ENCODE measurements at places on chromosomes 3 and 15. TPM values are rescaled to one million over a fixed set of nuclear protein-coding genes. Genes with fewer than 3 reads are reported as not detected.

Gene LIPC
- total RNA-seq, result 0.11 TPM

Gene GOLGA6D
- 0.03 TPM for total RNA-seq

Gene CD86
- total RNA-seq, result not detected

Gene CPLX3
- 0.05 TPM for total RNA-seq

Gene SLC9C1
- total RNA-seq, result not detected

Gene NCK1
- 27.1 TPM for total RNA-seq

Gene RBP2
- not detected for total RNA-seq

Gene CCR3
- total RNA-seq, result not detected

Gene IMPG2
- not detected for total RNA-seq

Gene LRRIQ4
- total RNA-seq, result not detected

Gene COL6A5
- not detected for total RNA-seq

Gene KNL1
- total RNA-seq, result 5.1 TPM

Gene FBXO40
- not detected for total RNA-seq

Gene KLHL40
- not detected for total RNA-seq

Gene IQCF5
- not detected for total RNA-seq

Gene C3orf22
- not detected for total RNA-seq

Gene BUB1B
- total RNA-seq, result 32.9 TPM

Gene IL17RB
- total RNA-seq, result 1.1 TPM

Gene DYNLT2B
- 24.2 TPM for total RNA-seq

Gene UMPS
- 48.1 TPM for total RNA-seq

Gene MNS1
- total RNA-seq, result 2.5 TPM

Gene KNG1
- total RNA-seq, result 0.07 TPM

Gene GATA2
- 5.0 TPM for total RNA-seq

Gene GOLGA8G
- total RNA-seq, result not detected

Gene CFAP100
- total RNA-seq, result not detected

Gene NAALADL2
- 0.23 TPM for total RNA-seq

Gene GP9
- total RNA-seq, result not detected

Gene CAND2
- total RNA-seq, result 0.42 TPM

Gene CDHR4
- 0.44 TPM for total RNA-seq

Gene B3GNT5
- 29.3 TPM for total RNA-seq

Gene HIGD2B
- total RNA-seq, result not detected

Gene PEAK1
- 10.4 TPM for total RNA-seq

Gene CISH
- 0.51 TPM for total RNA-seq

Gene HESX1
- total RNA-seq, result 0.33 TPM

Gene STXBP5L
- not detected for total RNA-seq

Gene C3orf85
- total RNA-seq, result not detected

Gene IL5RA
- not detected for total RNA-seq

Gene ALDH1A2
- total RNA-seq, result not detected

Gene CCDC13
- total RNA-seq, result 0.29 TPM

Gene WNT7A
- 0.19 TPM for total RNA-seq

Gene KIF23
- 75.3 TPM for total RNA-seq

Gene HACD3
- 145 TPM for total RNA-seq

Gene LDHAL6B
- not detected for total RNA-seq

Gene KNSTRN
- total RNA-seq, result 53.2 TPM

Gene ITGA11
- total RNA-seq, result 7.8 TPM

Gene OIP5
- total RNA-seq, result 15.0 TPM

Gene TNFSF10
- 0.11 TPM for total RNA-seq

Gene SPTBN5
- total RNA-seq, result 0.24 TPM

Gene FAM174B
- total RNA-seq, result 7.6 TPM

Gene PRSS50
- not detected for total RNA-seq

Gene RASL12
- 0.10 TPM for total RNA-seq

Gene ZNF385D
- total RNA-seq, result 0.05 TPM

Gene TM4SF18
- 40.4 TPM for total RNA-seq

Gene TRH
- total RNA-seq, result not detected

Gene CNTN6
- total RNA-seq, result not detected

Gene UROC1
- total RNA-seq, result not detected

Measured in A549 treated with CORT108297 at 1 μM for 4 hours (cell line).